ENCODE measurements at places on chromosomes 16 and 17. TPM values are rescaled to one million over a fixed set of nuclear protein-coding genes. Genes with fewer than 3 reads are reported as not detected.

Gene NPIPA8
- total RNA-seq, result not detected

Gene KIF18B
- 3.8 TPM for total RNA-seq

Gene GPRC5C
- 2.3 TPM for total RNA-seq

Gene SEZ6L2
- total RNA-seq, result 6.2 TPM

Gene FA2H
- total RNA-seq, result not detected

Gene NAGS
- total RNA-seq, result 0.36 TPM

Gene POLR2C
- total RNA-seq, result 104 TPM

Gene PTX4
- 0.34 TPM for total RNA-seq

Gene CYB5D1
- total RNA-seq, result 8.4 TPM

Gene SLC13A5
- not detected for total RNA-seq

Gene MPV17L
- total RNA-seq, result 2.3 TPM

Gene CCL8
- total RNA-seq, result 1.1 TPM

Gene ELOB
- total RNA-seq, result 224 TPM
